ENCODE measurements at places on chromosomes 2 and 18.

DNA sequence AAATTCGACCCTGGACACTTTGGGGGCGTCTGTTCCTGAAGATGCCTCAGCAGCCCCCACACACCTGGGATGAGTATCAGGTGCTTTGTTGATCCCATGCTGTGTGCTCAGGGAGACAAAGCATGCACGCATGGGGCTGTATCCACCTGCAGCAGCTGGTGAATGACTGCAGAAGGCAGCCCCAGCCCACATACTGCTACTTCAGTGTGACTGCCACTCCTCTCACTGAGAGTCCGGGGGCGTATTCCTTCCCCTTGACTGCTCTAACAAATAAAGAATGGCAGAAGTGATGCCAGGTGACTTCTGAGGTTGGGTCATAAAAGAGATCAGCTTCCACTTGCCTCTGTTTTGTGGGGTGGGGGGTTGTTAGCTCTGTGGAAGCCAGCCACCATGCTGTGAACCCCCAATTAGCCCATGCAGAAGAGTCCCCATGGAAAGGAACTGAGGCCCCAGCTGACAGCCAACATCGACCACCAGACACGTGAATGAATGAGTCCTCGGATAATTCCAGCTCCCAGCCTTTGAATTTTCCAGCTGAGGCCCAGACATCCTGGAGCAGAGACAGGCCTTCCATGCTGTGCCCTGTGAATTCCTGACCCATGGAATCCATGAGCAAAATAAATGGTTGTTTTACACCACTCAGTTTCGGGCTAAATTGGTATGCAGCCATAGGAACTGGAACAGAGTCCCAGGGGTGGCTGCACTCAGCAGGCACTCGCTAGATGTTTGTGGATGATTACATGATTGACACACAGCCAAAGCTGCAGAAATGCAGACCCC is 289.3 kb downstream of the CELF4 start:
- DNase-seq, result no peak

DNA sequence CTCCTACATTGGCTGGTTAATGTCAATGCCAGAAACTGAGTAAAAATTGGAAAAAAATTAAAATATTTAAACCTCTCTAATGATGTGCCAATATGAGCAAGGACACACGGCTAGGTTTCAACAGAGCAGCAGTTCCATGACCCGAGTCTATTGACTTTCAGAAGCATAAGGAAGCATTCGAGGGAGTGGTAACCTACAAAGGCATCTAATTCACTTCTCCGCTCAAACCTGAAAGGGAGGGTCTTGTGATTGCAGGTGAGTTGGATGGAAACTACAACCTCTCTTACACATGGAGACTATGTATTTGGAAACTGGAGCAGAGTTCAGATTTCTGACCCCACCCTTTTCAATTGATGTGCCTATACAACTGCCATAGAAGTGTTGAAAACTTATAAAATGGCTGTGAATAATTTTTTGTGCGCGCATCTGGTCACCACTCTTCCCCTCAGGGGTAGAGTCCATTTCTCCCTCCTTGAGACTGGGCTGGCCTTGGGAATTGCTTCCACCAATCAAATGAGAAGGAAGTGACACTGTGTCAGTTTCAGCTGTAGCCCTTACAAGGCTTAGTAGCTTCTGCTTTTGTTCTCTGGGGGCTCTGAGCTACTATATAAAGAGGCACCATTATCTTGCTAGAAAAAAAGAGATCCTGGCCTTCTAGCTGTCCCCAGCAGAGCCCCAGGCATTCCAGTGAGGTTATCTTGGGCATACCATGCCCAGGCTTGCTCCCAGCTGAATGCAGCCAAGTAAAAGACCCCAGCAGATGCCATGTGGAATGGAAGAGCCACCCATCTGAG is 278.0 kb downstream of the EPHA4 start:
- DNase-seq, result no peak

GRCh38 chr2:115160531-115161080 is 718.2 kb downstream of the DPP10 start:
- no peak for DNase-seq

DNA sequence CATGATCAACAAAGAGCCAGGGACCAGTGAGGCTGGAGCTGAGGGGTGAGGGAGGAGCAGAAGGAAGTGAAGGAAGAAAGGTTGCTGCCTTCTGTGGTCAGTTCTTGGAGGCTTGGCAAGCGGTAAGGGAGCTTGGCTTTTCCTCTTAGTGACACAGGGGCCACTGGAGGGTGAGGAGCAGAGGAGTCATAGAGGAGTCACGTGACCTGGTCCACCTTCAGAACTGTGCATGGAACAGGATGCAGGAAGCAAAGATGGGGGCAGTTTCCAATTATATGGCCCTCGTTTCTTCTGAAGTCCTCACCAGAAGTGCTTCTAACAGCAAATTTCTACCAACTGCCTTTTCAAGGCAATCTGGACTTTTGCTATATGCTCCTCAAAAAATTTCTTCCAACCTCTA is 326.9 kb upstream of the SMIM21 start:
- no peak for DNase-seq

- no peak for DNase-seq
These were observed 68.3 kb upstream of the FAM110C start for GRCh38 chr2:114616-115015.

DNA sequence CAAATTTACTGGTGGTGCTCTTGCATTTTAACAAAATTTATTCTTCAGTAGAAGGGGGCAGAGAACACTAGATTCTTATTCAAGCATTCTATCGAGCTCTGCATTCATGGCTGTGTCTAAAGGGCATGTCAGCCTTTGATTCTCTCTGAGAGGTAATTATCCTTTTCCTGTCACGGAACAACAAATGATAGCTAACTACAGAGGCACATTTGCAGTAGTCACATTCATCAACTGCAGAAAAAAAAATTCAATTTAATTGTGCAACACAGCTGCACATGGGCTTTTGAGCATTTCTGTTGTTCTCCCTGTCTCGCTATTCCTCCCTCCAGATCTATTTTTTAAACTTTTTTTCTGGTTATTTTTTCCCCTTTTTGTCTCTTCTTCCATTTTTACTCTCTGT is 13.0 kb upstream of the DLX1 start:
- no peak for DNase-seq

DNA sequence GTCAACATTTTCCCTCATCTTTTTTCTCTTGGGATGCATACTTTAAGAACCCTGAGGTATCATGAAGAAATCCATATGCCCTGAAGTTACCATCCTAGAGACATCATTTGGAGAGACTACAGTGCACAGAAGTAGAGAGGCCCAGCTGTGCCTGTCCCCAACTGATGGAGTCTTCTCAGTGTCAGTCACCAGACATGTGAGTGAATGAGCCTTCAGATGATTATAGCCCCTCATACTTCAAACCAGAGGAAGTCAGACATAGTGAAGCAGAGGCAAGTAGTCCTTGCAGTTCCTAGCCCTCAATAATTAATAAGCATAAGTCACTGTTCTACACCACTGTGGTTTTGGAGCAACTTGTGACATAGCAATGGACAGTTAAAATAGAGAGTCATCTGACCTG is 194.4 kb upstream of the ITGA4 start:
- no peak for DNase-seq

DNA sequence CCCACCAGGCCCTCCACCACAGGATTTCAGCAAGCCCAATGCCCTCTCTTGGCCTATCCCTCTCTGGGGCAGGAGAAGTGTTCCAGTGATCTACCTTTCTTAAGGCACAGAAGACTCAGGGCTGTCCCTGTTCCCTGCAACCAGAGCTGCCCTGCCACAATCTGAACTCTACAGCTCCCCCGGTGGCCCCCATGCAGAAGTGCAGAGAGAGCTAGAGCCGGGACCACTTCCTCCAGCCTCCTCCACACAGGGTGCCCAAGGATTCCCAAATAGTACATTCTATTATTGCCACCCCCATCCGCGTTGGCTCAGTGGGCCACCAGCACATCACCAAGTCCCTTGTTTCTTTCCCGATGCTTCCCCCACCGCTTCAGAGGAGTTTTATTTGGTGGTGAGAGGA is 114.8 kb upstream of the PTPRM start:
- peak; percentile 72 for DNase-seq

DNA sequence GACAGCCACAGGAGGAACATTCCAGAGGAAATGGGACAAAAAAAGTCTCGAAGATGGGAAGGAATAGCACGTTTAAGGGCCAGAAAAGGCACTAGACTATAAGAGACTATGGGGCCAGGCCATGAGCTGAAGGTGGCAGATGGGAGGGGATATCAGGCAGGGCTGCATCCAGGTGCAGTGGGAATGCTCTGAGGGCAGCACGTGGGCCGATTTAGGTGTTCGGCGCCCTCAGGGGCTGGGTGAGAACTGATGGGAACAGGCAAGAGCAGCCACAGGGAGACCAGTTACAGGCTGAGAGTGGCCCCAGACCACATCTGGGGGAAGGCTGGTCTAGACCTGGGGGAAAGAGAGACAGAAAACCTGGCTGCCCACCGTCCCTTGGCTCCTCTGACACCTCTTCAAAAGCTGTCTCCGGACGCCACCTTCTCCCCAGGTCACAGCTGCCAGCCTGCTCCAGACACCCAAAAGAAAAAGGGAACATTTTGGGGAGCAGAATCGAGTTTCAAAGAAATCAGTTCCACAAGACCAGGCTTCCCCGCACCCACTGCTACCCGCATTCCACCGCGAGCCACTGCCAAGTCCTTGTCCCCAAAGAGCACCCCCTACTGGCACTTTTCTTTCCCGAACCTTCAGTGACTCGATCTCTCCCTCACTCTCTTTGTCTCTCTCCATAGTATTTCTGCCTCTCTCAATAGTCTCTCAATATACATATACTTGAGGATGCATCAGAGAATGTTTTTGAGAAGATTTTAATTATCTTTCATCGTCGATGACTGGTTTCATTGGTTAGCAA is 190.1 kb upstream of the AGAP1 start:
- DNase-seq, result no peak

GRCh38 chr2:8860239-8860638 is 22.8 kb upstream of the KIDINS220 start:
- no peak for DNase-seq

DNA sequence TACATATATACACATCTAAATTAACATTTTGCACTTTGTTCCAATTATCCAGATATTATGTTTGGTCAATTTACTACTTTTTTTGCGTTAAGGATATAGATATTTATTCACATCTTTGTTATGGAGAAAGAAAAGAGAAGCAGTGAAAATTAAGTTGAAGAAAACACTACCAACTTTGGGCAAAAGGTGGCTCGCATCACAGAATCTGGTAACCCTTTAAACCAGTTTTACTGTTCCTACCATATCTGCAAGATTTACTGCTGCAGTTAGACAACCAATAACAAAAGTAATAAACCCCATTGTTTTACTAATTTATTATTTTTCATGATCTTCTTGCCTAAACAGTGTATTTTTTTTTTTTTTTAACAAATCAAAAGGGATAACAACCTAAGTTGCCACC is 53.6 kb downstream of the SMAD2 start:
- DNase-seq, result no peak

DNA sequence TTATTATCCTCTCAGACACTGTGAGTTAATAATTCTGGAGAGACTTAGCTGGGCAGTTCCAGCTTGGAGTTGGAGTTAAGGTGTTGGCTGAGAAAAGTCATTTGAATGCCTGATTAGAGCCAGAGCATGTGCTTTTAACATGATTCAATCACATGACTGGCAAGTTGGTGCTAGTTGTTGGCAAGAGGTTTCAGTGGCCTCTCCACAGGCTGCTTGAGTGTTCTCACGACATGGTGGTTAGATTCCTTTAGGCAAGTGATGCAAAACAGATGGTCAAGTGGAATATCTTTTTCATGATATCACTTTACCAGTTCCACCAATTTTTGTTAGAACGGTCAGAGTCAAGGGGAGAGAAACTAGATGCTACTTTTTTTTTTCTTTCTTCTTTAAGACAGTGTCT is 262.7 kb upstream of the FN1 start:
- no peak for DNase-seq

DNA sequence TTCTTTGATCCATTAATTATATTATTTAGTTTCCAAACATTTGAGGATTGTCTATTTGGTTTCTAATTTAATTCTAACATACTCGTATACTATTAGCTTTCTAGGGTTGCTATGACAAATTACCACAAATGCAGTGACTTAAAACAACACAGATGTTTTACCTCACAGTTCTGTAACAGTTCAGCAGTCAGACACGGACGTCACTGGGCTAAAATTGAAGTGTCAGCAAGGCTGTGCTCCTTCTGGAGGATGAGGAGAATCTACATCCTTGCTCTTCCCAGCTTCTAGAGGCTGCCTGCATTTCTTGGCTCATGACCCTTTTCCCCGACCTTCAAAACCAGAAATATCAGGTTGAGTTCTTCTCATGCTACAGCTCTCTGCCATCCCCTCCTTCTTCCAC is 117.6 kb downstream of the TFCP2L1 start:
- no peak for DNase-seq

DNA sequence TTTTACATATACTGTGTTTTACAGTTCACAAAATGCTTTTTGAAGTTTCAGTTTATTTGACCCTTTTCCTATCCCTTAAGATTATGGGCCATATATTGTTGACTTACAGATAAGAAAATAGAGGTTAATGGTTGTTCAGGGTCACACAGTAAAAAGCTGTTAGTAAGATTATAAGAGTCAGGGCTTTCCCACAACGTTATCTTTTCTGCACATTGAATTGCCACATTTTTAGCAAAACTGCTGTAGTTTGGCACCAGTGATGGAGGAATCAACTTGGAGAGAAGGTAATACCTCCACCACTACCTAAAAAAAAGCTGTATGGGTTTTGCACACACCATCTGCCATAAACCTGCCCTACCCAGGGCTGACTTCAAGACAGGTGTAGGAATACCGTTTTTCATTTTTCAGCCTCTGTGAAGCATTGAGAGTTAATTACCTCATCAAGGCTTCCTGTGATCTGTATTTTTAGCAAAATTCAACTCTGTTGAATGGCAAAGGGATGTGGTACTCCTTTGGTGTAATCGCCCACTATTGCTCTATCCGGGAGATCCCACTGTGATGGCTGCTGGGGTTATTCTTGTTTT is 5.0 kb downstream of the SOWAHC start:
- no peak for DNase-seq

DNA sequence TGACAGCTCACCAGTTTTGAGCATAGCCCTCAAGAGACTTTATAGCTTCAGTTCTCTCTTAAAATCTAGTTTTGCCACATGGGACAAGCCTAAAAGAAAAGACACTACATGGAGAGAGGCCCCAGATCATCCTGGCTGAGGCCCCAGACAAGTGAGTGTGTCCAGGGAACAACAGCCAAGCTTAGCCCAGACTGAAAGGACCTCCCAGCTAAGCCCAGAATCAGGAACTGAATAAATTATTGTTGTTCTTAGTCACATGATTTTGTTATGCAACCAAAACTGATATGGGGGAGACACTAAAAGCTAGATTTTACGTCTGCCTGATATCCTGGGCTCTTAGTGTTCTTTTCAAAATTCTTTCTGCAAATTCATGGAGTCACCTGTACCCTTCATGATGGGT is 29.3 kb upstream of the LBH start:
- no peak for DNase-seq

DNA sequence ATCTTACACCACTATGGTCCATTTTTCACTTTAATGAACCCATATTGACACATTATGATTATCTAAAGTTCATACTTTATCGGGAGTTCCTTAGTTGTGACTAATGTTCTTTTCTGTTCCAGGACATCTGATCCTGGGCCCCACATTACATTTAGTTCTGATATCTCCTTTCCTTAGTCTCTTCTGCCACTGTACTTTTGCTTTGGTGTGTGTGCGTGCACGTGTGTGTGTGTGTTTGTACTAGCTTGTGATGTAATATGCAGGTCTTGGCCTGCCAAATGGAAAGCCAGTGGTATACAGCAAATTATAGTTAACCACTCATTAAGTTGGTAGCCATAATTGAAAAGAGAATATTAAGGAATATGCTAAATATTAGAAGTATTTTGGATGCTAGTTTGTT is 88.0 kb downstream of the CDC42EP3 start:
- DNase-seq, result no peak

GRCh38 chr2:69118609-69119008 is 105.6 kb downstream of the ANTXR1 start:
- no peak for DNase-seq

GRCh38 chr2:135299658-135300244 is 231.3 kb downstream of the ZRANB3 start:
- DNase-seq, result no peak
